SJCRH30 (cell line): ENCODE measurements at places on chromosomes 5 and 9. TPM values are rescaled to one million over a fixed set of nuclear protein-coding genes. Genes with fewer than 3 reads are reported as not detected.

CNTLN gene
- 14.4 and 17.3 TPM in 2 replicates for total RNA-seq

DNA sequence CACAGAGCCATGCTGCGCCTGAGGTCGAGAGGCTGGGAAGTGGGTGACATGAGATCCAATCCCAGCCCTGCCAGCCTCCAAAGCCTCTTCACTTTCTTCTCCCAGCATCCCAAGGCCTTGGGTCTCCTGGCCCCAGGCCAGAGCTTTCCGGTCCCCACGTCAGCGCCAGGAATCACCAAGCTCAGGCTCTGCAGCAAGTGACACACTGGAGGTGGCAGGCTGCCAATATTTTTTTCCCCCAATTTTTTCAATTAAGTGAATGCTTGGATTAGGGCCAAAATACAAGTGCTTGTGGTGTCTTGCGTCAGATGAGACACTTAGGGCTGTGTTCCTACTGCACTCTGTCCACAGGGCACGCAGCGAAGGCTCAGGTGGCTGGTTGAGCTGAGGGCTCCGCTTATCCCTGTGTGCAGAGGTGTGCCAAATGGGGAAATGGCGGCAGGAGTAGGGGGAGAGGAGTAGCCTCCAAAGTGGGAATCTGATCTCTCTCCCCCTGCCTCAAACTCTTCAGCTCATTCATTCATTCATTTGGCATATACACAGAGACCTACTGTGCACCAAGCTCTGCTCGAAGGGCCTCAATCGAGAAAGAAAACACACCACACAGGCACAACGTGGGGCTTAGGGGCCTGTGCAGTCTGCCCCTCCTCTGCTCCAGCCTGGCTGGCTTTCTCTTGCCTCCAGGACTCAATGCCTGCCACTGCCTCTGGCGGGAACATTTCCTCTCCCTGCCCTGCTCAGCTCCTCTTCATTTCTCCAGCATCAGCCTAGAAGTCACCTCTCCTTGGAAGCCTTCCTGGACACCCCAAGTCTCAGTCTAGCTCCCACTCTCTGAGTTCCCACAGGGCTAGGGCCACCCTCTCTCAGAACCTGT lies 16.6 kb downstream of the SH3PXD2B start:
- no peak overlapping the region for H3K4me3 ChIP-seq
- no peaks in the 10 kb centered on the region for H3K36me3 ChIP-seq
- peaks cover 16% of the 10 kb centered on the region for H3K4me1 ChIP-seq
- H3K27ac ChIP-seq, result no peak overlapping the region
- peak; percentile 90 for DNase-seq
- no peaks in the 10 kb centered on the region for H3K27me3 ChIP-seq

DNA sequence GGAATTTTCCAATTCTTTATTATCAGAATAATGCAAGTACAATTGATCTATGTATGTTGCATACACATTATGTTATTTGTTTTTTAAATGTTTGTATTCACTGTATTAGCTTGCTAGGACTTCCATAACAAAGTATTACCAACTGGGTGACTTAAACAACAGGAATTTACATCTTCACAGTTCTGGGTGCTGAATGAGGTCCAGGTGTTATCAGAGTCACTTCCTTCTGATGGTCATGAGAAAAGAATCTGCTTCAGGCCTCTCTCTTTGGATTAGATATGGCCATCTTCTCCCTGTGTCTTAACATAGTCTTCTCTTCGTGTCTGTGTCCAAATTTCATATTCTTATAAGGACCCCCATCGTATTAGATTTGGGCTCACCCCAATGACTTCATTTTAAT lies 229.1 kb upstream of the TRPC7 start:
- H3K27ac ChIP-seq, result no peak overlapping the region
- no peak for DNase-seq
- no peak overlapping the region for H3K4me3 ChIP-seq
- H3K36me3 ChIP-seq, result no peaks in the 10 kb centered on the region

DNA sequence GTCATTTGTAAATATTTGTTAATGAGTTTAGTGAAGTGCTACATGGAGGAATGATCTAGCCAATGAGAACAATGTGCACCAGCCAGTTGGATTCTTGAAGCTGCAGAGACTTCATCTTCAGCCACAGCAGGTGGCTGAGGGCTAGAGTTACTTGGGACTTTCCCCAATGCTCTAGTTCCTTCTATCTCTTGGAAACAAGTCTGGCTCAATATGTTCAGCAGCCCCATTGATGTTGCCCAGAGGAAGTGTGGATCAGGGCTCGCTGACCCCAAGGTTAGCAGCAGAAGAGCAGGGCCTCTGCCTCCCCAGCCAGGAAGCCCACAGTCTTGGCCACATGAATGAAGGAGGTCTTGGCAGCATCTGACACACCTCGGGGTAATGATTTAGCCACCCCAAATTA lies 117.5 kb downstream of the SLC1A3 start:
- H3K36me3 ChIP-seq, result no peaks in the 10 kb centered on the region
- H3K27me3 ChIP-seq, result no peaks in the 10 kb centered on the region
- no peak overlapping the region for H3K4me3 ChIP-seq
- DNase-seq, result no peak
- peaks cover 5% of the 10 kb centered on the region; the same call in 1 of the 2 replicates for H3K4me1 ChIP-seq
- no peak overlapping the region for H3K27ac ChIP-seq

DNA sequence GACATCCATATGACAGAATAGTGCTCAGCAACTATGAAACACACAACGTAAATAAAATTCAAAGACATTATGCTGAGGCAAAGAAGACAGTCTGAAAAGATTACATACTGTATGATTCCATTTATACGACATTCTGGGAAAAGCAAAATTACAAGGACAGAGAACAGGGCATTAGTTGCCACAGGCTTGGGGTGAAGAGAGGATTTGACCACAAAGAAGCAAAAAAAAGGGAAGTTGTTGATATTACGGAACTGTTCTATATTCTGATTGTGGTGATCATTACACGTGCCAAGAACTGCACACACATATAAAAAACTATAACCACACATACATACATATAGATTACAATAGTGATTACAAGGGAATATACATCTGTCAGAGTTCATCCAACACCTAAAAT lies 24.1 kb downstream of the CDK5RAP2 start:
- no peak for DNase-seq
- H3K4me3 ChIP-seq, result no peak overlapping the region
- H3K27ac ChIP-seq, result no peak overlapping the region
- no peaks in the 10 kb centered on the region for H3K4me1 ChIP-seq
- no peaks in the 10 kb centered on the region for H3K27me3 ChIP-seq

GRCh38 chr5:95725071-95725820 lies 5.9 kb upstream of the RHOBTB3 start:
- no peak overlapping the region for H3K4me3 ChIP-seq
- no peaks in the 10 kb centered on the region for H3K27me3 ChIP-seq
- DNase-seq, result no peak
- H3K4me1 ChIP-seq, result peaks cover 19% of the 10 kb centered on the region

- no peaks in the 10 kb centered on the region; the same call in 1 of the 2 replicates for H3K36me3 ChIP-seq
- no peak overlapping the region for H3K4me3 ChIP-seq
- no peak overlapping the region for H3K27ac ChIP-seq
- H3K27me3 ChIP-seq, result no peaks in the 10 kb centered on the region
- DNase-seq, result no peak
- H3K4me1 ChIP-seq, result peaks cover 16% of the 10 kb centered on the region
Measured at GRCh38 chr9:16642421-16643109, 227.9 kb downstream of the BNC2 start.

GRCh38 chr9:87334366-87334765 lies 163.3 kb upstream of the DAPK1 start:
- peaks cover 11% of the 10 kb centered on the region for H3K4me1 ChIP-seq
- H3K27me3 ChIP-seq, result no peaks in the 10 kb centered on the region
- H3K36me3 ChIP-seq, result no peaks in the 10 kb centered on the region
- no peak overlapping the region for H3K27ac ChIP-seq

GMCL2 gene
- total RNA-seq, result not detected in 2 replicates

GRCh38 chr9:124010665-124011321 lies 775 bp upstream of the LHX2 start:
- no peak overlapping the region for H3K4me3 ChIP-seq
- peaks cover 4% of the 10 kb centered on the region; the same call in 1 of the 2 replicates for H3K4me1 ChIP-seq
- peaks cover 8% of the 10 kb centered on the region; the same call in 1 of the 2 replicates for H3K27me3 ChIP-seq
- no peak for DNase-seq
- H3K27ac ChIP-seq, result no peak overlapping the region

LVRN gene
- 0.53 TPM in 2 replicates for total RNA-seq

ISL1 gene
- 2.5 and 2.8 TPM in 2 replicates for total RNA-seq

DNA sequence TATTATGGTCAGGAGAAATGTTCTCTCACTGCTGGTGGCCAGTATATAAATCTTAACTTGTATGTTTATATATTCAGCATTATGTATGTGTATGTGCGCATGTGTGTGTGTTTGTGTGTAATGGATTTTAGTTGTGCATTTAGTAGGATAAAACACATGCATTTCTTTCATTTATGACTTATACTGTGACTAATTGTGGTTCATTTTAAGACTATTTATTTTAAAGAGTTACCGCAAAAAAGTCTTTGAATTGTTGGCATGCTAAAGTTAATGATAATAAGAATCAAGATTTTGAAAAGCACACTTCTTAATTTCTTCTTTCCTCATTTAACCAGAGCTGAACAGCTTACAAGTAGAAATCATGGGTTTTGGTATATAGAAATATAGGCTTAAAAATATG lies 60.9 kb downstream of the RAI14 start:
- no peaks in the 10 kb centered on the region for H3K27me3 ChIP-seq
- no peak for DNase-seq
- no peak overlapping the region for H3K4me3 ChIP-seq
- H3K4me1 ChIP-seq, result peaks cover 28% of the 10 kb centered on the region

DNA sequence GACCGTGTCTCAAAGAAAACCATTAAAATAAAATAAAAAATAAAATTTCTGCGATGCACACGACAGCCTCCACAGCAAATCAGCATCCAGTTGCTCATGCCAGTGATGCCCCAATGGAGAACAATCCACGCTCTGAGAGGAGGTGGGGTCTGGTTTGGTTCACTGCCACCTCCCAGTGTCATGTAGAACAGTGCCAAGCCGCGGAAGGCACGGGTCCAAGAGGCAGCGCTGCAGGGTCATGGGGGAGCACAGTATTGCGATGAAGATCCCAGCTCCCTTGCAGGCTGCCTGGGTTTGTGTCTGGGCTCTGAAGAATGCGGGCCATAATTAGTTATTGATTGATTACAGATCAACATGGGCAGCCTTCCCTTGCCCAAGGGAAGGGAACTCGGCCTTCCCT lies 6.1 kb upstream of the CACFD1 start:
- H3K4me3 ChIP-seq, result no peak overlapping the region
- H3K27me3 ChIP-seq, result 0 out of 2 replicates have a peak, but pooled peaks cover 4% of the 10 kb centered on the region

DNA sequence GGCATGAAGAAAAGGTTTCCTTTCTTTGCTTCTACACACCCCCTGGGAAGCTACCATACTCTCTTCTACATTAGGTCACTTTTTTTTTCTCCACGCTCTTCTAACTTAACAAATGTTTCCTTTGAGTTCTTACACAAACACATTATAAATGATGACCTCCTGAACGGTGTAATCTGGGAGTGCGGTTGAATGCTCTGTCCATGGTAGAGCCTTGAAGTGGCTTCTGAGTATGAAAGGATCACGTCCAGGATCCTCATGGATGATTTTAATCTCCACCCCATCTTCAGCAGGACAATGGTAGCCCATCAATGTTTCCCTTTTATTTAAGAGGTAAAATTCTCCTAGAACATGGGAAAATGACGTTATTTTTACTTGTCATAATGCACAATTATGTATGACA lies 587.3 kb downstream of the SEMA5A start:
- DNase-seq, result no peak
- no peaks in the 10 kb centered on the region for H3K4me1 ChIP-seq
- no peaks in the 10 kb centered on the region for H3K27me3 ChIP-seq

- no peak overlapping the region for H3K4me3 ChIP-seq
- H3K27me3 ChIP-seq, result no peaks in the 10 kb centered on the region; the same call in 1 of the 2 replicates
- DNase-seq, result no peak
- H3K36me3 ChIP-seq, result no peaks in the 10 kb centered on the region
- no peaks in the 10 kb centered on the region for H3K4me1 ChIP-seq
- H3K27ac ChIP-seq, result no peak overlapping the region
Measured at GRCh38 chr5:113950186-113950585, 411.7 kb upstream of the KCNN2 start.

NMUR2 gene
- not detected in 2 replicates for total RNA-seq

- H3K36me3 ChIP-seq, result no peaks in the 10 kb centered on the region
- no peak overlapping the region for H3K4me3 ChIP-seq
Measured at GRCh38 chr9:84969084-84969483, 299.6 kb downstream of the NTRK2 start.

FAM170A gene
- total RNA-seq, result not detected in 2 replicates

DNA sequence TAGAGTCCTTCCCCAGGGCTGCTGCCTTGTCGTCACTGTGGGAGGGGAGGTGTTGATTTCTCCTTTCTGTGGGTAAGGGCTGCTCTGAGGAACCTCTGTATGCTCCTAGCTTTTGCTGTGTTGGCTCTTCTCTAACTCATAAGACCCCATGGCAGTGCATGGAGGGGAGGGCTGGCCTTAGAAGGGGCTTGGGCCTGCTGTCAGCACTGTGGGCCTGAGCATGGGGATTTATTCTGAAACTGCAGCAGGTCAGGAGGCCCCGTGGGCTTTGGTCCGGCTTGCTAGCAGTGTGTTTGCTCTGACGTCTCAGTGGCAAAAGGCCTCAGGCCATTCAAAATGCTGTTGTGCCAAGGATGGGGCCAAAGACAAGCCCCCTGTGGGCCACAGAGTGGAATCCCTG lies 6.8 kb downstream of the FGF18 start:
- H3K27me3 ChIP-seq, result no peaks in the 10 kb centered on the region
- DNase-seq, result no peak
- no peaks in the 10 kb centered on the region for H3K4me1 ChIP-seq
- no peaks in the 10 kb centered on the region for H3K36me3 ChIP-seq
- no peak overlapping the region for H3K4me3 ChIP-seq

DNA sequence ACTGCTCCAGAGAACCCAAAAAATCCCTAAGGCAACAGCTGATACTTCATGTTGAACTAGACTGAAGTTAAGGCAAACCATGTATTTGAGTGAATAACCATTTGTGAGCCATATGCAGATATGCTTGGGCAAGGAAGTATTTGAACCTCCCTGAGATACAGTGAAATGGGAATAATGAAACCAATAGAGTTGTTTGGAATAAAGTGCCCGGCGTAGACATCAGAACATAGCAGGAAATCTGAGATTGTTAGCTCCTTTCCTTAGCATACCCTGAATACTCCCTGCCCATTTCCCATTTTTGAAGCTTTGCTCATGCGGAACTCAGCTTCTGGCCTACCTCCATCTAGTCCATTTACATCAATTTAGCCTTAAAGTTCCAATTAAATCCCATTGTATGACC lies 611.9 kb downstream of the EFNA5 start:
- H3K4me1 ChIP-seq, result peaks cover 12% of the 10 kb centered on the region

- no peaks in the 10 kb centered on the region; the same call in 1 of the 2 replicates for H3K4me1 ChIP-seq
- peaks cover 3% of the 10 kb centered on the region; the same call in 1 of the 2 replicates for H3K27me3 ChIP-seq
- no peak overlapping the region for H3K27ac ChIP-seq
- peaks cover 5% of the 10 kb centered on the region; the same call in 1 of the 2 replicates for H3K36me3 ChIP-seq
- no peak for DNase-seq
Measured at GRCh38 chr9:90070931-90071660, 466.3 kb downstream of the GADD45G start.

SPATA31D4 gene
- total RNA-seq, result not detected in 2 replicates
